Hypothalamus (tissue), 51 donors: ENCODE measurements at places on chromosomes 4 and X.

GRCh38 chr4:3476936-3477749 lies 14.0 kb downstream of the DOK7 start:
- DNase-seq: no peak

- DNase-seq: no peak
Observed at GRCh38 chr4:145881576-145881975, 57.0 kb downstream of the ZNF827 start.

DNA sequence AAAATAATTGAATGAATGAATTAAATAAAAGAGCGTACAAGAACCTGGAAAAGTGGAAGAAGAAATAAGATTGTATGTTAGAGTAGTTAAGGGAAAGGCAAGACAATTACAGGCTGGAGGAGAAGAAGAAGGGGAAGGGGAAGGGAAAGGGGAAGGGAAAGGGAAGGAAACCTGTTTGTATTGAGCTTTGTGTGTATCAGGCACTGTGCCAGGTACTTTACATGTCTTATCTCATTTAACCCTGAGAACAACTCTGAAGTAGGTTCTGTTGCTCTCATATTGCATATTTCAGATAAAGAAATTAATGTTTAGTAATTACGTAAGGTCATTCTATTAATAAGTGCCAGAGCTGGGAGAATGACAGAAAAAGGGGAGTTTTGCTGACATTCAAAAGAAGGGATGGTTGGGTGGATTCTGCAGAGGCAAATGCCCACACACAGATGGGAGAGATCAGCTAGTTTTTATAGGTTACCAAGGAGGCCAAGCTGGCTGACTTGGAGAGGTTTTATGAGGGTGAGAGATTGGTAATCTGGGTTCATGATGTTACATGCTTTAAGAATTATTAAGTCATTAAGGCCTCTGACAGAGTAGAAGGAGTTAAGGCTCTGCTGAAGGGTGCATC lies 92.3 kb upstream of the LCORL start:
- DNase-seq: no peak

DNA sequence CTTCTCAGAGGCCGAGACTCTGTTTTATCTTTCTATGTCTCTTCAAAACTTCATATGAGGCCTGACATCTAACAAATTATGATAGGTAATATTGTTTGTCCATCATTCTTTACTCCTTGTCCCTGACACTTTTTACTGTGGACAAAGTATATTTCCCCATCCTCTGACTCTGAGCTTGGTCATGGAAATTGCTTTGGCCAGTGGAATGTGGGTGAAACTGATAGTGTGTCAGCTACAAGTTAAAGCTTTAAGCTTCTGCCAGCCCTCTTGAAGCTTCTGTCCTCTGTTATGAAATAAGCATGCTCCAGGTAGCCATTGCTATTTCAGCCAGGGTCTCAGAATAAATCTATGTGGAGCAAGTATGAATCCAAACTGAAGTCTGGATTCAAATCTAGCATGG lies 604.6 kb downstream of the BCOR start:
- no peak for DNase-seq

- no peak for DNase-seq
Observed at GRCh38 chr4:2078584-2078983, 19.5 kb downstream of the NAT8L start.

- no peak for DNase-seq
Observed at GRCh38 chr4:1823545-1823932, 30.4 kb downstream of the FGFR3 start.

GRCh38 chr4:159526172-159526571 lies 423.3 kb downstream of the RAPGEF2 start:
- no peak for DNase-seq

- DNase-seq: no peak
Observed at GRCh38 chrX:44088510-44089144, 115.4 kb upstream of the NDP start.

DNA sequence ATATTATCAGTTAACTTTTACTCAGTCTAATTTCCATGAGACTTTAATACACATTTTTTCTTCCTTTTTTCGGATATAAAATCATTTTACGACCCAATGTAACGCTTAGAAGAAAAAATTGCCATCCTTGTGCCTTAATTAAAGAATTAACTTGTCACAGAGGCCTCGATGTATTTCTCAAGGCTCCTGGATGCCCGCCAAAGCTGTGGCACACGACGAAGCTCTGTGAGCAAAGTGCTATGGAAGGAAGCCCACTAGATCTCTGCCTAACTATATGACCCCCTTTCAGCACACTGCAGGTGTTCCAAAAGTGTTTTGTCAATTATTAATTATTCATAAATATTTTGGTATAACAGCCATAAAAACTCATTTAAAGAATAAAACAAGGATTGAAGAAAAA lies 54.4 kb downstream of the TAPT1 start:
- no peak for DNase-seq

GRCh38 chrX:31228909-31229308 lies 157.1 kb upstream of the FTHL17 start:
- DNase-seq: no peak

- no peak for DNase-seq
Observed at GRCh38 chrX:14718403-14718802, 154.5 kb downstream of the FANCB start.

DNA sequence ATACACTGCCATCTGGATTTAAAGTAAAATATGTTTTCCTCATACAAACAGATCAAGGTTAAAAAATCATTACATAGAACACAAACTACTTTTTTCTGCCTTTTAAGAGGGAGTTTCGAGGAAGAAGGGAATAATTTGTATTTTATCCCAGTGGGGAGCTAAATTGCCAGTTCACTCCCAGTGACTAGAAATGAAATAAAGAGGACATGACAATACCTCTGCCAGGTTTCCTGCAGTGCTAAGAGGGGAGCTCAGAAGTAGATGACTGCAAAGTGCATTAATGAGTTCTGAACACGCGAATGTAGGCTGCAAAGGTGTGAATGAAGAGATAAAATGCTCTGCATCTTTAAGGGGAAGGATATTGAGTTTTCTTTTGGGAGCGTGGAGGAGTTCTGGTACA lies 69.7 kb downstream of the SRPX start:
- DNase-seq: no peak

DNA sequence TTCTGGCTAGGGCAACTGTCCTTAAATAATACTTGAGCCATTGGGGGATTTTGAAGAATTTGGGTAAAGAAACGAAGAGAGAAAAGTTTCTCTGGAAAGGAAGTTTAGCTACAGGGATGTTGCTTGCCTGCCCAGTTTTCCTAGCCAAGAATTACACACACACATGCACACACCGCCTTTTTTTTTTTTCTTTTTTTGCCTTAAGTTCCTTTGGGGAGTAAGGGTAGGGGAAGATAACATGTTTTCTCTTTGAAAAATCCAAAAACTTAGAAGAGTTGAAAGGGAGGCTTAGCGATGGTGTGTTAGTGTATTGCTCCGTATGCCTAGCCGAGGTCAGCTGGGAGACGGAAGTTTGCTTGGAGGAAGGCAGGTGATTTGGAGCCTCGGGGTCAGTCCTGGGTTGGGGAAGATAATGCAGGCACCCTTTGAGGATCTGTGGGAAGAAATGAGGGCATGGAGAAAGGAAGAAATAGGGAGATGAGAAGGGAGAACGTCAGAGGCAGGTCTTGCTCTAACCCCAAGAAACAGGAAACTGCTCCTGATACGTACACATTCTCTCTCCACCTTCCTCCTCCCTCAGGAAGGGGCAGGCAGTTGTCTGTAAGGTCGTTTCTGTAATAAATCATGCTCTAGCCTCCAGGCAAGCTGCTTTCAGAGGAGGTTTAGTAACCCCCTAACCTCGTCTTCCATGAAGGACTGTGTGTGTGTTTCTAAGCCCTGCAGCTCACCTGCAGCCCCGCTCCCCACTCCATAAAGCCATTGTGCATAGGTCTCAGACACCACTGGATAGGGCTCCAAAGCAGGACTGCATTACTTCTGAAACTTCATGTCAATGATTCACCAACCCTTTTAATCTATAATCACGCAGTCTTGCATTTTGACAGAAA lies 10.5 kb downstream of the KLF3 start:
- no peak for DNase-seq

GRCh38 chr4:38590046-38590445 lies 74.0 kb upstream of the KLF3 start:
- DNase-seq: no peak
